ENCODE measurements at places on chromosomes 4 and X.

DNA sequence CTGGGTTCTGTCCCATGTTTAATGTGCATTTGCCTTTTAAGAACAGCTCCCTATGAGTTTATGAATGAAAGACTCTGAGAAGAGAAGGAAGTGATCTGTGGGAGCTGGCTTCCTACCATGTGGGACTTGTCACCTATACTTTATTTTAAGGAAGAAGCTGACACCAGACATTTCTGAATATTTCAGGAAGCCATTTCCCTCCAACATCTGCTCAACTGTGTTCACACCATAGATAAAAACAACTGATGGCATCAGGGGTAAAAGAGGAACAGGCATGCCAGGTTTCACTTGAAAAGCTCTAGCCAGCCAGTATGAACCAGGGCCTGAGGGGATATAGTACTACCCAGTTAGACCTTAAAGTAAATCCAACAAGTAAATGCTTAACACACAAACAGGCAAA lies 116.0 kb downstream of the COL4A6 start:
- no peak for DNase-seq

- no peak for DNase-seq
Observed at GRCh38 chr4:33255094-33255493, 2534.9 kb downstream of the PCDH7 start.

GRCh38 chr4:33111117-33111516 lies 2390.9 kb downstream of the PCDH7 start:
- no peak for DNase-seq

DNA sequence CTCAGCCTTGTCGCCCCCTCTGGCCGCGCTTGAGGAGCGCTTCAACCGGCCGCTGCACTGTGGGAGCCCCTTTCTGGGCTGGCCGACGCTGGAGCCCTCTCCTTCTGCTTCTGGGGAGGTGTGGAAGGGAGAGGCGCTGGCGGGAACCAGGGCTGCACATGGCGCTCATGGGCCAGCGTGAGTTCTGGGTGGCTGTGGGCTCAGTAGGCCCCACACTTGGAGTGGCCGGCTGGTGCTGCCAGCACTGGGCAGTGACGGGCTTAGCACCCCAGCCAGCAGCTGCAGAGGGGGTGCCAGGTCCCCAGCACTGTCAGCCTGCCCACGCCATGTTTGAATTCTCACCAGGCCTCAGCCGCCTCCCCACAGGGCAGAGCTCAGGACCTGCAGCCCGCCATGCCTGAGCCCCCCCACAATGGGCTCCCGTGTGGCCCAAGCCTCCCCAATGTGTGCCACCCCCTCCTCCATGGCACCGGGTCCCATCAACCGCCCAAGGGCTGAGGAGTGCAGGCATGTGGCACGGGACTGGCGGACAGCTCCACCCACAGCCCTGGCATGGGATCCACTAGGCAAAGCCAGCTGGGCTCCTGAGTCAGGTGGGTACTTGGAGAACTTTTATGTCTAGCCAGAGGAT lies 615.2 kb downstream of the TRIML1 start:
- no peak for DNase-seq

DNA sequence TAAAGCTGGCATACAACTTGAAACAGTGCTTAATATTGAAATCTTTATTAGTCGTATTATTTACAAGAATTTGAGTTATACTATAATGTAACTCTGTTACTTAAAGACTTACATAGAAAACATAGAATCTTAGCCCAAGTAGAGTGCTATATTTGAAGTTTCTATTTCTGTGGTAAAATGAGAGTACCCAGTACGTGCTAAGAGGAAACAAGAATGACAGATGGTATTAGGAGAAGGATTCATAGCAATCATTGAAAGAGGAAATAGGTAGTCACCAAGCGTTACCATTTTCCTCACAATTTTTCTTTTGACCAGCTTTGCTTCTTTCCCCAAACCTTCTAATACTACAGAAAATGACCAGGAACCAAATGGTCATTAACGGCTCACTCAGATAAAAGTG lies 412.1 kb upstream of the GRIA3 start:
- DNase-seq = no peak

GRCh38 chr4:37446016-37446415 lies 201.5 kb downstream of the NWD2 start:
- DNase-seq = no peak

DNA sequence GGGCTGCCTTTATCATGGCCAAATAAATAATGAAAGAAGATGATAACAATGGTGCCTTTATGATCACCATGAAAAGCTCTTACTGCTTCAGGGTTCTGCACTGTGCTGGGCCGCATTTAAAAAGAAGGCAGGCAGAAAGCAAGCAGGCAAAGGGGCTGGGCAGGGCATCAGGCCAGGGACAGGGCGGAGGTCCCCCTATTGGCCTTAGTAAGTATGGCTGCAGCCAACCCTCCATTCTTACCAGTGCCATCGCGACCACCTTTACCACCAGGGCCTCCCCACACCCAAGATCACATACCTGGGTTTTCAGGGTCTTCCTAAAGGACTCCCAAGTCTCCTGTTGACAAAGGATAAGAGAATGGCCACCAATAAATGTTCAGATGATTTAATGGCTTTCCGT lies 38.9 kb downstream of the CNGA2 start:
- no peak for DNase-seq

- no peak for DNase-seq
Observed at GRCh38 chr4:76741663-76742020, 156.3 kb downstream of the SOWAHB start.

DNA sequence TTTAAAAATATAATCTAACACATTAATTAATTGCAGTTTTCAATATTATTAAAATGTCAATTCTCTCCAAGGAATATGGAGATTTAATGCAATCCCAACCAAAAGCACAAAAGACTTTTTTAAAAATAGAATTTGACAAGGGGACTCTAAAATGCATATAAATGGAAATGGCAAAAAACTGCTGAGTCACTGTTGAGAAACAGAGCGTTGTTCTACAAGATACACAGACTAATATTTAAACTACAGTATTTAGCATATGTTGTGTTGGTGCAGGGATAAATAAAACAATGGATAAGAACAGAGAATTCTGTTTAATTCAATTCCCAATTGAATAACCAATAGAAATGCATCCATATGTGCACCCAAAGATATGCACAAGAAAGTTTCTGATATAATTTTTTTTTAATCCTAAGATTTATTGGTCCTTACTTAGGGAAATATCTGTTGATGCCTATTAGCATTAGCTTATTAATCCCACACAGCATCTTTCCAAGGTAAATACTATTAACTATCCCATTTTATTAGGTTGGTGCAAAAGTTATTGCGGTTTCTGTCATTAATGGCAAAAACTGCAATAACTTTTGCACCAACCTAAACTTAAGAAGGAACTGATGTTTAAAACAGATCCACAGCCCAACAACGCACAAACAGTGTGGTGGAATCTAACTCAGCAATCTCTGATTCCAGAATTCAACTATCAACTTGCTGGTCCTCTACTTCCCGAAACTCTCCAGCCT lies 86.8 kb upstream of the VEGFC start:
- DNase-seq = no peak

DNA sequence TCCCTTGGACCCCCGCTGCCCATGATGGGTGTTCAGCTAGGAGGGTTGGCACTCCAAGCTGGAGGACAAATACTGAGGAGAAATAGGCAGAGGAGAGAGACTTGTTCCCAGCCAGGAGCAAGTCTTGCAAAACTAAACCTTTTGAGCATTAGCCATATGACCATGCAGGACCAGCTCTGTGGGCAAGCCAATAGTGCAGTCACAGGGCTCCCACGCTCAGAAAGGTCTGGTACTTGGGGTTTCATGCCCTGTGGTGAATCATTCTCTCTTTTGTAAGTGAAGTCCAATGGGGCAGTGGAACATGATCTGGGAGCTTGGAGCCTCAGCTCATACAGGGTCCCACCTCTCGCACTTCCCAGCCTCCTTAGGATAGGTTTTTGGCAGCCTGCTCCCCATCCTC lies 300.9 kb downstream of the BCOR start:
- no peak for DNase-seq

DNA sequence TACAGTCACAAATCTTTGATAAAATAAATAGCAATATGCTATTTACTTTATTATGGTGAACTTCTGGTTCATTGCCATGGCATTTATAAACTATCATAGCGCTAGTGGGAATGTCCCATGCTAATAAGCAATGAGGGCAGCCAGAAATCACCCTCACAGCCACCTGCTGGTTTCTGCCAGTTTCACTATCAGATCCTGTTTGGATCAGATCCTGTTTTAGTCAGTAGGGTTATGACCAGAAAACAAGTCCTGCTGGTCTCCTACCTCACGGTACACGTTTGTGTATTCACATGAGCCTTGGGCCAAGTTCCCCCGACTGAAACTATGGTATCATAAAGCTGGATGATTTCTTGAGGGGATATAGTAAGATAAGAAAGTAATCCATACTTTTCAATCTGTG lies 17.7 kb downstream of the FOXR2 start:
- no peak for DNase-seq

DNA sequence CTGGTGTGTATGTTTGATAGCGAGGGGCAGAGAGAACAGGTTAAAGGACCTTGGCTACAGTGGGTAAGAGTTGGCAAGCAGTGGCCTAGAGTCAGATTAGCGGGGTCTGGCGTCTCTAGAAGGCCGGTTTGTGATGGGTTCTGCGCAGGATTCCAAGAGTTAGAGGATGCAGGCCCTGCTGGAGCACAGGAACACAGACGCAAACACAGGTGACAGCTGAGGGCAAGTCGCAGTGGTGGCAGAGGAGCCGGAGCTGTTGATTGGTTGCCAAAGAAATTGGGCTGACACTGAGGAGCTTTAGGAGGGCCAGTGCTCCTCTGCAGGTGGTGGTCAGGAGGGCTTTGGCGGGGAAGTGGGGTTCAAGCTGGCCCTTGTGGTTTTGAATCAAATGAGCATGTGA lies 3.8 kb downstream of the TADA2B start:
- DNase-seq = no peak

Data from SJSA1 (cell line).